ENCODE measurements at places on chromosomes 5 and 9.

DNA sequence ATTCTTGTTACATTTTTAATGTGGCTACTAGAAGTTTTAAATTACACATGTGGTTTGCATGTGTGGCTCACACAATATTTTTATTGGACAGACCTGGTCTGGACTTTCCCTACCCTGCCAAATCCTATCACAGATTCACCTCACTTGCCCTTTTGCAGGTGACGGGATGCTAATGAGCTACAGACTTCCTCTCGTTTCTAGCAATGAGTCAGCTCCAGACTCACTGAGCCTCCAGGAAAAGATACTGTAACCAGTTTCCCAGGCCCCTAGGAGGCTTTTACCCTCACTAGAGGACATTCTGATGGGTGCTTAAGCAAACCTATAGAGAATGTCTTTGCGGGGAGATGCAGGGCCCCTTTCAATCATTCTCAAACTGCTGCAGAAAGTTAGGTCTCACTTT, 135.4 kb downstream of the WDR41 start:
- no peak for DNase-seq

- DNase-seq: no peak
These were observed 226.5 kb downstream of the FANCC start for GRCh38 chr9:95090871-95091577.

DNA sequence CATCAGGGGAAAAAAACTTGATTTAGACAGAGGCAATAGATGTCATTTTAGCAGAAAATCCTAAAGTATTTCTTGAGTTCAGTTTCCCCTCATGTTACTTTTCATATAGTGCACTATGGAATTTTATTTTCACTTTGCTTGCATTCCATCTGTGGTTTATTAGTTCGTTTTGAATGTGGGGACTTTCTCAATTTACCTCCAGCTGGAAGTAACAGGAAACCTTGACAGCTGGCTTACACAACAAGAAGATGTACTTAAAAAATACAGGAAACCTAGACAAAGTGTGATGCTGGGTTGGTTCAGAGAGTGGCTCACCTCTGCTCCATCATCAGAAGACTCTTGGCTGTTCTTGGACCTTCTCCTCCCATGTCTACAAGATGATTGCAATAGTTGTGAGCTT, 567.0 kb downstream of the CETN3 start:
- DNase-seq: no peak

DNA sequence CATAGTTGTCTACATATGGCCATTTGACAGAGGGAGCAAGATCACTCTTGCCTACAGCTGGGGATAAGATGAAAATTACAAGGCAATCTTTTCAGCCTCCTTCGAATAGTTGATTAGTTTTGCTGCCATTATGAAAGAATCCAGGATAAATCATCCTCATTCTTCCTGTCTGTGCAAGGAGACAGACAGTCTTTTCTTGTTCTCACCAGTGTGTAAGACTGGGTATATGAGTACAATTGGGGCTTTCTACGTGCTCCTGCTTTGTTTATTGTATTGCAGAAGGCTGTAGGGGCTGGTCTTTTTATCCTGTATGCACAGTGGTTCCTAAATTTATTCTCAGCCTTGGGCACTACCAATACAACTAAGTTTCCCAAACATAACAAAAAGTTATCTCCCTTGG, 76.8 kb downstream of the SPEF2 start:
- no peak for DNase-seq

- no peak for DNase-seq
These were observed 8.5 kb downstream of the SPINK9 start for GRCh38 chr5:148343603-148344487.

GRCh38 chr5:144273232-144274027, 102.8 kb downstream of the KCTD16 start:
- DNase-seq: no peak

DNA sequence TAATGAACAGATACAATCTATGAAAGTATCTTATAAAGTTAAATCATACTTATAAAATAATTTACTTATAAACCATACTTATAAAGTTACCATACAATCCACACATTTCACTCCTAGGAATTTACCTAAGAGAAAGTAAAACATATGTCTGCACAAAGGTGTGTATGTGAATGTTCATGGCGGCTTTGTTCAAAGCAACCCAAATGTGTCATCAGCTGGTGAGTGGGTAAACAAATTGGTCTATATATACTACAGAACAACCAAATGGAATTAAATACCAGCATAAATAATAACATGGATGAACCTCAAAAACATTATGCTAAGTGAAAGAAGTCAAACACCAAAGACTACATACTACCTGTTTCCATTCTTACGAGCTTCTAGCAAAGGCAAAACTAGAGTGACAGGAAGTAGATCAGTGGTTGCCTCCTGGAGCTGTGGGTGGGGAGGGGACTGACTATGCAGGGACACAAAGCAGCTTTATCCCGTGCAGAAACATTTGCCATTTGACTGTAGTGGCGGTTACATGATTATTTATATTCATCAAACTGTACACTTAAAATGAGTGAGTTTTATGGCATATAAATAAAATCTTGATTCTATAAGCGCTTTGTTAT, 10.6 kb downstream of the TRAF1 start:
- DNase-seq: no peak

GRCh38 chr9:135108831-135109510, 21.5 kb downstream of the OLFM1 start:
- DNase-seq: no peak

DNA sequence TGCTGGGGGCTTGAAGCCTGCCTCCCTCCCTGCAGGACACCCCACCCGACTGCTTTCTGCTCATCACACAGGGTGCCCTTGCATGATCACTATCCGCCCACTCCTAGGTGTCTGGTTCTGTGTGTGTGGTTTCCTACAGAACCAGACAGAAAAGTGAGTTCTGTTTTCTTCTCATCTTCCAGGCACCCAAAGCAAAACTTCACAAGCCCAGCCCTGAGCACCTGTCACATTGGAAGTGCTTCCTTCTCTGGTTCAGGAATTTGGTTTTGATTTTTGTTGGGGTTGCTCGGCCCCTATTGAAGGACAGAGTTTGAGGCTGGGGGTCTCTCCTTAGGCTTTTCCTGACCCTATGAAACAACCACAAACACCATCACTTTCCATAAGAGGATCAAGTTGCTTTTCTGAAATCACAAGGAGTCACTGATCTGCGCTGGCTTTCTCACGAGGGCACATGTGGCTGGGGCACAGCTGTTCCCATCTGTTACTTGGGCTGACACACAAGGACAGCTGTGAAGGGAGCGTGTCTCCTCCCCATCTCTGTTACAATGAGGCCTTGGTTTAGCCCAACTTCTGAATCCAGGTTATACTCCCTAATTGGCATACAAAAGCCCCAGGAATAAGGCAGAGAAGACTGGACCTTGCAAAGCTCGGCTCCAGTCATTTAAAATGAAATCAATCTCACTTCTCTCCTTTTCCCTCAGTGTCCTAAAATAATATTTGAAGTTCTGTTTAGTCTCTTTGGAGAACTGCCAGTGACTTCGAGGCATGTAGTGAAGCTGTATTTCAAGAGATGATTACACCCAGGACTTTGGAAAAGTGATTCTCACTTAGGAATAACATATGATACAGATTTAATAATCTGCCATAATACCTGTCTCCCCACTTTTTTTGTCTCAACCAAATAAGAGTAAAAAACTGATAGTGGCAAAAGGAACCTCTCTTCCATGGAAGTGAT, 213.1 kb upstream of the GAS1 start:
- DNase-seq: no peak

Data from activated T-cell treated with anti-CD3 and anti-CD28 coated beads, Interleukin-2, amount 50 U/mL, for 1 hour (primary cell).